Smooth muscle cell of the umbilical artery (primary cell): ENCODE measurements at places on chromosomes 4 and X. TPM values are rescaled to one million over a fixed set of nuclear protein-coding genes. Genes with fewer than 3 reads are reported as not detected.

FSTL5 gene
- 0.05 and 0.30 TPM in 2 replicates for total RNA-seq

KDR gene
- total RNA-seq: 0.88 and 6.8 TPM in 2 replicates

SMPX gene
- total RNA-seq: not detected in 2 replicates

OTC gene
- not detected in 2 replicates for total RNA-seq

ARMCX2 gene
- total RNA-seq: 131 and 151 TPM in 2 replicates

CXCL5 gene
- 9.1 and 17.2 TPM in 2 replicates for total RNA-seq

XAGE2 gene
- total RNA-seq: not detected in 2 replicates

RS1 gene
- not detected in 2 replicates for total RNA-seq

ASB12 gene
- total RNA-seq: not detected in 2 replicates

MID2 gene
- total RNA-seq: 7.2 and 11.9 TPM in 2 replicates

SORCS2 gene
- 2.3 and 3.3 TPM in 2 replicates for total RNA-seq

LNX1 gene
- 2.0 and 4.5 TPM in 2 replicates for total RNA-seq

PAGE5 gene
- total RNA-seq: not detected in 2 replicates

PAGE2 gene
- not detected in 2 replicates for total RNA-seq

ZMAT1 gene
- total RNA-seq: 0.23 and 0.30 TPM in 2 replicates

TRMT10A gene
- total RNA-seq: 6.2 and 6.5 TPM in 2 replicates

CT45A5 gene
- total RNA-seq: not detected in 2 replicates

AFAP1 gene
- total RNA-seq: 65.6 and 166 TPM in 2 replicates

CT45A1 gene
- not detected in 2 replicates for total RNA-seq

ZNF157 gene
- 0.09 TPM in 1 of 2 replicates, not detected in the other for total RNA-seq

FGFBP2 gene
- not detected in 2 replicates for total RNA-seq

RPA4 gene
- total RNA-seq: 0.59 and 0.92 TPM in 2 replicates
